ENCODE measurements at places on chromosomes 16 and 17. TPM values are rescaled to one million over a fixed set of nuclear protein-coding genes. Genes with fewer than 3 reads are reported as not detected.

DNA sequence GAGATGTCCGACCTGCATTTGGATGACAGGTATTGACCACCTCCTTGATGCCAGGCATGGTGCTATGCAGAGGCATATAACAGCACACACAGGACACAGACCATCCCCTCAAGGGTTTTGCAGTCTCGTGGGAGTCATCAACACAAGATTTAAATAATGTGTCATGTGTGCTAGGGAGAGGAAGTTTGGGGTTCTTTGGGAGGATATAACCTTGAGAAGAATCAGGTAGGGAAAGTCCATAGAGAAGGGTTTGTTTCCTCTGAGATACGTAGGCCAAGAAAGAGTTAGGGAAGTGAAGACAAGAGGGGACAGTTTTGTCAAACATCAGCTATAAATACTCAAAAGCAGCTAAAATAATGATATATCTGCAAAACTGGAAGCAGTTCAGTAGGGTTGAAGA, 215.9 kb upstream of the RBFOX1 start:
- no peak for DNase-seq

GRCh38 chr17:16513873-16514272, 21.9 kb upstream of the LRRC75A start:
- no peak for DNase-seq

DNA sequence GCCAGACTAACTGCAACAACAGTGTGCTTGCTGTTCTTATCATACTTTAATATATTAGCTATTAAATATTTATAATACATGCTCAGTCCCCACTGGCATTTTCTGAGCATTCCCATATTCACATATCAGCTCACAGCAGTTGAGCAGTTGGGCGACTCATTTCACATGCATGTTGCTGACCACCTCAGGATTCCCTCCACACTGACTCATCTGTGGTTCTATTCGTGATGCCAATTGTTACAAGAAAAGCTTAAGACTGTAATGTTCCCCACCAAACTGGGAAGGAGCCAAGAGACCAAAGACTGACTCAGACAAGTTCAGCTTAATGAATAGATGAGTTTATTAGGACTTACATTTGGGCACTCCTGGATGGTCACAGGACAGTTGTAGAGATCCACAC, 100.3 kb upstream of the KIF2B start:
- no peak for DNase-seq

DNA sequence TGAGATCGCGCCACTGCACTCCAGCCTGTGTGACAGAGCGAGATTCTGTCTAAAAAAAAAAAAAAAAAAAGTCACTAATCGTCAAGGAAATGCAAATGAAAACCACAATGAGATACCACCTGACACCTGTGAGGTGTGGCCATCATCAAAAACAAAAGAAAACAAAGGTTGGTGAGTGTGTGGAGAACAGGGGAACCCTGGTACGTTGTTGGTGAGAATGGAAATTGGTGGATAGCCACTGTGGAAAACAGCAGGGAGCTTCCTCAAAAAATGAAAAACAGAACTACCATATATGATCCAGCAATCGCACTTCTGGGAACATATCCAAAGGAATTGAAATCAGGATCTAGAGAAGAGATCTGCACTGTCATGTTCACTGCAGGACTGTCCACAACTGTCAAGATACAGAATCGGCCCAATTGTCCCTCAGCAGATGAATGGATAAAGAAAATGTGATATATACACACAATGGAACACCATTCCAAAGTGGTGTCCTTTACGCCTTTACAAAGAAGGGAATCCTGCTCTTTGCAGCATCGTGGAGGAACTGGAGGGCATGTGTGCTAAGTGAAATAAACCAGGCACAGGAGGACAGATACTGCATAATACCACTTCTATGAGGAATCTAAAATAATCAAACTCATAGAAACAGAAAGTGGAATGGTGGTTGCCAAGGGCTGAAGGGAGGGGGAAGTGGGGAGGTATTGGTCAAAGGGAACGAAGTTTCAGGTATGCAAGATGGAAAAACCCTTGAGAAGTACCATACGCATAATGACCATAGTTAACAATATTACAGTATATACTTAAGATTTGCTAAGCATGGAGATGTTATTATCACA, 63.5 kb upstream of the PLCG2 start:
- no peak for DNase-seq

- no peak for DNase-seq
Observed at GRCh38 chr16:47392081-47392480, 68.8 kb downstream of the ITFG1 start.

DNA sequence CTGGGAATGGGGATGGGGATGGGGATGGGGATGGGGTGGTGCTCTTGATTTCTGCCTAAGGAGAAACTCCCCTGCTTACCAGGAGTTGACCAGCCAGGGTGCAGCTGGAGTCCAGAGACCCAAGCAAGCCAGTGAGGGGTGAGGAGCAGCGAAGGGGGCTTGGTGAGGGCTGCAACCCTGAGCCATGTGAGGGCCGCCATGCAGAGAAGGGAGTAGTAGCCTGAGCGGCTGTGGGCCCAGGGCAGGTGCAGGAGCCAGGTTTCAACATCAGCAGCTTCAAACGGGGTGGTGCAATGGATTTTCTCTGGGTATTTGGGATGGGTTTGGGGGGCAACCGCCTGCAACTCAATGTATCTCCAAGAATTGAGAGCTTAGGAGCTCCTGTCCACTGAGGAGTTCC, 35.2 kb downstream of the COX4I1 start:
- no peak for DNase-seq

DNA sequence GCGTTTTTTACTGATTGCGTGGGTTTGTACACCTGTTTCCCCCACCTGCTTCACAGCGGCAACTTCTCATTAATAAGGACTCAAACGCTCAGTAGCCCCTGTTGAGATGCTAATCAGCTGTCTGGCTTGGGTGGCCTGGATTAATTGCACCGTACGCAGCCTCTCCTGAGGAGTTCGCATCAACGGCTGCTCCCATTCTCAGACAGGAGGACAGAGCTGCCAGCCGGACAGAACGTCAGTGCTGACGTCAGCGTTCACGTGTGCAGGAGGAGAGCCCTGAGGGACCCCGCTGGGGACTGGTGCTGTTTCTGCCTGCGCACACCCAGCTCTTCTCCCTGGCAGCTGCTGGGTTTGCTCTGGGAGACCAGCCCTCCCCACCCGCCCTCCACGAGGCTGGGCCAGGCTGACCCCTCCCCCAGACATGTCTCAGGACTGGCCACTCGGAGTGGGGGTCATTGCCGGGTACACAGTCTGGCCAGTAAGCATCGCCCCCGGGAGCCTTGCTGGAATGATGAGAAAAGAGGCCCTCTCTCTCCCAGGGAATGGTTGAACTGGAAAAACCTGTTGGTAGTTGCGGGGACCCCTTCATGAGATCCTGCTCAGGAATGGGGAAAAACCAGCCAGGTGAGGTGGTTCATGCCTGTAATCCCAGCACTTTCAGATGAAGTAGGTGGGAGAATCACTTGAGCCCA, 5.7 kb upstream of the BANP start:
- peak; percentile 51 for DNase-seq

- no peak for DNase-seq
Observed at GRCh38 chr16:200388-200787, 20.1 kb downstream of the HBQ1 start.

- DNase-seq = no peak
Observed at GRCh38 chr17:46826116-46826515, 7.6 kb upstream of the WNT3 start.

- DNase-seq = no peak
Observed at GRCh38 chr17:11238705-11239104, 2.3 kb upstream of the SHISA6 start.

- DNase-seq = no peak
Observed at GRCh38 chr16:51409001-51409675, 258.1 kb upstream of the SALL1 start.

DNA sequence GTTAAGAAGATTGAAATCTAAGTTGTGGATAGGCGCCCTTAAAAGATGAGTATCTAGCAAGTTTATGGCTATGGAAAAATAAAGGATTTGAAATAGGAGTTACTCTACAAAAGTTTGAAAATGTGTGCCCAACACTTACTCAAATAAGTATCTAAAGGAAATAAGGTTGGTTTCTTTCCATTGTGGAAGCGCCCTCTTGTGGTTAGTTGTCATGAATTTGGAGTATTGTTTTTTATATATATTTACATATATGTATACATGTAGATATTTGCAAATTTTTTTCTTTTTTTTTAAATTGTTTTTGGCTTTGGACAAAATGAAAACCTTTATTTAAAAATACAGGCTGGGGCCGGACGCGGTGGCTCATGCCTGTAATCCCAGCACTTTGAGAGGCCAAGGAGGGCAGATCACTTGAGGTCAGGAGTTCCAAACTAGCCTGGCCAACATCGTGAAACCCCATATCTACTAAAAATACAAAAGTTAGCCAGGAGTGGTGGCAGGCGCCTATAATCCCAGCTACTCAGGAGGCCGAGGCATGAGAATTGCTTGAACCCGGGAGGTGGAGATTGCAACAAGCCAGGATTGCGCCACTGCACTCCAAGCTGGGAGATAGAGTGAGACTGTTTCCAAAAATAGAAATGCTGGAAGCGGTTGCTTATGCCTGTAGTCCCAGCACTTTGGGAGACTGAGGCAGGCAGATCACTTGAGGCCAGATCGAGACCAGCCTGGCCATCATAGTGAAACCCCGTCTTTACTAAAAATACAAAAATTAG, 24.0 kb upstream of the VPS4A start:
- peak; percentile 87 for DNase-seq

- no peak for DNase-seq
Observed at GRCh38 chr16:51111759-51112158, 39.3 kb downstream of the SALL1 start.

GRCh38 chr17:29156781-29157180, 23.4 kb downstream of the MYO18A start:
- DNase-seq = no peak

GRCh38 chr17:57929386-57929785, 25.8 kb downstream of the CUEDC1 start:
- DNase-seq = no peak

- no peak for DNase-seq
Observed at GRCh38 chr16:86317813-86318650, 192.3 kb upstream of the FOXF1 start.

DNA sequence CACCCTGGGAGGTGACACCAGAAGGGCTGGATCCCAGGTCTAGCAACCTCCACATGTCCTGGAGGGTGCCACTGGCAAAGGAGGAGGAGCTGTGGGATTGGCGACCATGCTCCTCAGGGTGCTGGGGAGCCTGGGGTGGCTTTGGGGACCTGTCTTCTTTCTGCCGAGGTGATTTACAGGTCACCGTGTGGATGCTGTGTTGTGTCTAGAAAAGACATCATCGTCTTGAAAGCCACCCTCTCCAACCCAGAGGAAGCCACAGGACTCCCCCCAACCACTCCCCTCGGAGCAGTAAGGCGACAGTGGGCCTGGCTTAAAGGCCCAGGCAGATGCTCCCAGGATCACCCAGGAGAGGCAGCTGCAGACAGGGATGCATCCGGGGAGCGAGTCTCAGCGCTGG, 29.7 kb upstream of the FASN start:
- DNase-seq = no peak

GRCh38 chr17:66865151-66865550, 30.2 kb downstream of the CACNG5 start:
- DNase-seq = no peak

DNA sequence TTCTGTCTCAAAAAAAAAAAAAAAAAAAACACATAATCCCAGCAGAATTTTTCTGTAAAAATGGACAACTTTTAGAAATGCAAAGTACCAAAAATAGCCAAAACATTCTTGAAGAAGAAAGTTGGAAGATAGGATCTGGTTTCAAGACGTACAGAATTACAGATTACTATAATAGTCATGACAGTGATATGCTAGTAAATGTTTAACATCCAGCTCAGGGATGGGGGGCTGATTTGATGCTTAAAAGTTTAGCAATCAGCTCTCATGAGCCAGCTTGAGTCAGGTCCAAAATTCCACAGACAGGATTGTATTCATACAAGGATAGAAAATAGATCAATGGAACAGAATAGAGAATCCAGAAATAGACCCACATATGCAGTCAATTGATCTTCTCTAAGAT, 100.5 kb downstream of the CYB561 start:
- DNase-seq = no peak

GRCh38 chr17:70184207-70184606, 14.9 kb downstream of the KCNJ2 start:
- DNase-seq = no peak

DNA sequence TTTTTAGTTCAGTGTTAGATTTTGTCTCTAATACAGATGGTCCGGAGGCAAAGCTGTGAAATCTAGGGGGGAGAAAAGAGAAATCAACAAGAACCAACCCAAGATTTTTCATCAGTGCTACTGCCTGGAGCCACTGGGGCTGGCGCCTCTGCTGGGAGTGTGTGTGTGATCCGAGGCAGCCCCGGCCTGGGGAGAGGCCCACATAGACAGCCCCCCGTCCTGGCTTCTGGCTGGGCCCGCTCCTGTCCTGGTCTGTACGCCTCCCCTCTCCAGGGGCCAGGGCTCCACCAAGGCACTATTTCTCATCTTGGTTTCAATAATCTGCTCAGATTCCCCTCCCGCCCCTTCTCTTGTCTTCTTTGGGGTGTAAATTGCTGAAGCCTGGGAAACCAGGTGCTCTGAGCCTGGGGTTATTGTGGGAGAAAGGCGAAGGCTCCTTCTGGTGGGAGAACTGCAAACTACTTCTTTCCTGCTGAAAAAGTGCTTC, 7.8 kb downstream of the BAHCC1 start:
- DNase-seq = no peak

GRCh38 chr16:73143002-73143401, 95.1 kb upstream of the ZFHX3 start:
- no peak for DNase-seq

GRCh38 chr16:84196727-84197394, 5.9 kb downstream of the ADAD2 start:
- DNase-seq = no peak

MT3 gene
- 189 TPM for total RNA-seq

RHBDF2 gene
- 88.8 TPM for total RNA-seq

ITGAX gene
- 1.8 TPM for total RNA-seq

SNF8 gene
- 107 TPM for total RNA-seq

PIRT gene
- total RNA-seq = not detected

CLEC18A gene
- total RNA-seq = 1.2 TPM

CRHR1 gene
- not detected for total RNA-seq

CRYBA1 gene
- total RNA-seq = not detected

ZFP1 gene
- 8.7 TPM for total RNA-seq

UTS2R gene
- total RNA-seq = not detected

DPEP3 gene
- 0.66 TPM for total RNA-seq

Data from tibial nerve (tissue), 4 donors.